ENCODE measurements at places on chromosomes 16 and 17. TPM values are rescaled to one million over a fixed set of nuclear protein-coding genes. Genes with fewer than 3 reads are reported as not detected.

Gene SLFN11
- total RNA-seq = 64.6 TPM

GRCh38 chr16:71514476-71514875 lies 11.8 kb upstream of the CHST4 start:
- DNase-seq = no peak

DNA sequence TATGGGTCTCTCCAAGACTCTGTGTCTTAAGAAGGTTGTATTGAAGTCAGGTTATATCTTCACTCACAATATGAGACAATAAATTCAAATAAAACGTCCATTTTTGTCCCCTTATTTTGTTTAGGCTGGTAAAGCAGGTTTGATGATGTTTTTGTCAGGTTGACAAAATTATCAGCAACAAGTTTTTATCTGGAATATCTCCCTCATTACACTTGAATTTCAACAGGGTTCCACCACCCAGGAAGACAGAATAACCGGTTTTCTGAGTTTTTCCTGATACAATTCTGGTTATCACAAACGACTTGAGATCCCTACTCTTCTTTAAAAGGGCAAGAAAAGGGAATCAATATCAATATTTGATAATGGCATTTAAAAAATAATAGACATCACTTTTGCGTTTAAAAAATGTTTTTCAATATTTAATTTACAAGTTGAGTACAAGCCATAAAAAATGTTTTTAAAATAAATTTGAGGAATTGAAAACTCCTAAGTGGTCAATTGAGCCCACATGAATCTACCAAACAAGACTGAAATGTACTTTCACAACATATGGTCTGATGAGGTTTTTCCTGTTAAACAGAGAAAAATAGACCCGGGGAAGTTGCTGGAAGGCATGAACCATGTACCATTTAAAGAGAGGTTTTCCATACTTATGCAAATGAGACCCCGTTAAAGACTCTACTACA lies 1.4 kb upstream of the ATP6V0A1 start:
- DNase-seq = no peak

Gene HS3ST3A1
- total RNA-seq = not detected

DNA sequence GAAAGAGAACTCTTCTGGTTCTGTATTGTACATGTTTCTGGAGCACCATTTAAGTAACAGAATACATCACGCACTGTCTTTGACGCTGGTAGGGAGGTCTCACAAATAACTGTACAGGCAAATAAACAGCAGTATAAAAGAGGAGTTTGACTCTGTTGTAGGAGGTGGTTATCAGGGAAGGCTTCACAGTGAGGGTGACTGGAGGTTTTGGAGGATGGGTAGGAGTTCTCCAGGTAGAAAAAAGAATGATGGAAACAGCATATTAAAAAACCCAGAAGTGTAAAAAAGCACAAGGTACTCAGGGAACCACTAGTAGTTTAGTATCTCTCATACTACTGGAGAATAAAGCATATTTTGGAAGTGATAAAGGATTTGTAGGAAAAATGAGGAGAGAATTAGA lies 2.7 kb upstream of the SLC6A2 start:
- DNase-seq = no peak

Gene GRIN2A
- total RNA-seq = not detected
